ENCODE measurements at places on chromosomes 5 and 9.

GRCh38 chr5:65255294-65255693, 226.4 kb downstream of the ADAMTS6 start:
- no peak for DNase-seq

GRCh38 chr5:137075163-137075970, 423.8 kb downstream of the SPOCK1 start:
- DNase-seq: peak; percentile 44

DNA sequence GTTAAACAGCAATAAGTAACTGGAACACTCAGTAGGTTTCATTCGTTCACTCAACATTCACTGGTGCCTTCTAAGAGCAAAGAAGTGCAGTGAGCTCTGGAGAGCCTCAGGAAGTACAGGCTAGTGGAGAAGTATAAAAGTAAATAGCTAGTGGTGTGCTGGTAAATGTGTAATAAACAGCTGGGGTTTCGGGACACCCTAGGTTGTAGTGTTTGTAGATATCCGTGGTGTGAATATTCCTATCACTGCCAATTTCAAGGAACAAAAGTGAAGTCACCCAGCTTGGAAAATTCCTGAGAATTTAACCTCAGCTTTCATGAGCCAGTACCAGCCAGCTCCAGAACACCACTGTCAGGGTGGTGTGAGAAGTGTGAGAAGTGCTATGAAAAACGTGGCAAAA, 75.9 kb downstream of the GABBR2 start:
- no peak for DNase-seq

DNA sequence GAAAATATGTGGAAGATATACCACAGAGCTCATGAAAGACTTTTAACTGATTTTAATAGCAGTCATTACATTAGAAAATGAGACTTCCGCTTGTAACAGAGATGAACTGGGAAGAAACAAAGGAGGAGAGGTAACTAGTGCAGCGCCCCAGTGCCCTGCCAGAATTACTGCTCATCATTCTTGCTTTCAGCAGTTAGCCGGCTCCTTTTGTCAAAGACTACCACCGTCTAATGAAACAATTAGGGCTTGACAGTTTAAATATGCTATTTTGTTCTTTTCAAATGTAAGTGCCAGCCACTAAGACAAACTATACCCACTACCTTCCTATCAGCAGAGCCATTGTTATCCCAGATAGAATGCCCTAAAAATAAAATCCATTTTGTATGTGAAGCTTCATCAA, 328.4 kb downstream of the EFNA5 start:
- DNase-seq: no peak

- no peak for DNase-seq
Observed at GRCh38 chr5:141832131-141832530, 46.1 kb downstream of the PCDH1 start.

DNA sequence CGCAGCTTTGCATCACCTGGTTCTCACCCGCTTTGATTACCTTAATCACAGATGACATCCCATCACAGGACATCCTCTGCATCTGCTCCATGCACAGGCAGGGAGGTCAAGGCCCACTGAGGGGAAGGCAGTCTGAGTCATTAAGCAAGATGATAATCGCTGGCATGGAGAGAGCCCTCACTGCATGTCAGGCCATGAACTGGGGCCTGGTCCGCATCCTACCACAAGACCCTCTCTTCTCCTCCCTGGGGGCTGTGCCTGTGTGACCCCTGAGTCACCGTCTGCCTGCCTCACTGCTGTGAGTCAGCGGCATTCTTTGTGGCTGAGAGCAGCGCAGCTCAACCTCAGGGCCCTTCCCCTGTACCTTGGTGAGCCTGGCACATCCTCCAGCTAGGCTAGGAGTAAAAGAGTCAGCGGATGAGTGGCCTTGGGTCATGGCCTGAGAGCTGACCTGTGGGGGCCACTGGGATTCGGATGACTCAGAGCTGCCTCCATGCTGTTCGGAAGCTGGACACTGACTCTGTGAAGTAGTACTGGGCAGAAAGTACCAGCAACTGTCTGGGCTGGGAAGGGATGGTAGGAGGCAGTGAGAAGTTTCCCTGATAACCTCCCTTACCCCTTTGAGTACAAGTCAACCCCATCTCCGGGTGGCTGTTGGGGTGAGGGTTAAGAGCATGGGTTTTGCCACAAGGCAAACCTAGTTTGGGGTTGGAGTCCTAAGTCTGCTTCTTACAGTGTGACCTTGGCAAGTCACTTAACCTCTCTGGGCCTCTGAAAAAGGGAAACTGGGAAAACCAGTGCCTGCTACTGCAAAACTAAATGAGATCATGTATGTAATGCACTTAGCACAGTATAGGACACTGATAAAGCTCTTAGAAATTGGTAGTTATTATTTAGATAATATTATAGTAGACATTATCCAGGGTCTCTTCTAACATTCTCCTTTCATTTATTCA, 14.6 kb upstream of the ARSI start:
- DNase-seq: peak; percentile 93

DNA sequence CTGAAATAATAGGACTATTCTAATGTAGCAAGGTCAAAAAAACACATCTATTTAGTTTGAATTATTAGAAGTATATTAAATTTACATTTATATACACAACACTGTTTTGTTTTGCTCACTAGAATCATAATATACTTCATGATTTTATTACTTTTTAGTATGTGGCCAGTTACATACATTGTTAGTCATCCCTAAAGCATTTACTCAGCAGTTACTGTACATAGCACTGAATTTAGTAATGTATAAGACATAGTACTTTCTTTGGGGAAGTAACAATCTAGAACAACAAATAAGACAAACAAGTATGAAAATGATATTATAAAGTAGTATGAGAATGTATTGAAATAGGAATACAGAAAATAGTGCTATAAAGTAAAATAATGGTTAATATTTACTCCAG, 28.2 kb downstream of the ERCC8 start:
- DNase-seq: peak; percentile 46

DNA sequence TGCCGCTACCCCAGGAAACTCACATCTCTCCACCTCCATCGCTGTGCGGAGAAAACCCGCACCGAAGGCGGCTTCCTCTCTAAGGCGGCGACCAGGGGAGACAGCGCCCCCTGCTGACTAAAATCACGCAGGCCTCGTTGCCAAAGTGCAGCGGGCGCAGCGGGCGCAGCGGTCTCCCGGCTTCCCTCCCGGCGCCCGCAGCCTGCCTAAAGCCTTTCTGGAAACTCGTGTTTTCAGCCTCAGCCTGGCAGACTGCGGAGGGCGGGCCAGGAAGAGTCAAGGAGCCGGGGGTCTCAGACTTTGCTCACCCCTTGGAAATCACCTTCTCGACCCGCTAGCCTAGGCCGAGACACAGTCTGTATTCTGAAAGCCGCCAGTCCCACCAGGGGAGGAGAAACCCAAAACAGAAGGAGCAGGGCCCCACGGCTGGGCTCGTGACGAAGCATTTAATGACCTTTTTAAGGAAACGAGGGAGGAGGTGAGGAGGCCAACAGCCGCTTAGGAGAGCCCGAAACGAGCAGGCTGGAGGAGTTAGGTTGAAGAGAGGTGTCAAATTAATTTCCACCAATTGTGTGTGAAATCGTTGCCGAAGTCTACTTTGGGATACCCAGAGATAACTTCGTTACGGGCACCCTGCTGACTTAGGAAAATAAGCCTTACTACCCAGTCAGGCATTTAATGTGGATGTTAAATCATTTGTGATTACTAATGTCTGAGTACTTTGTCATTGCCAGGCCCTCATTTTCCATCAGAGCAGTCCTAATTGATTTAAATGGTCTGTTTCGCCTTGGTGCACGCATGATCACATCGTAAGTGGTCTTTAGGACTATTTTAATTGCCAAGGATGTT, 7.3 kb upstream of the FOXB2 start:
- peak; percentile 33 for DNase-seq

DNA sequence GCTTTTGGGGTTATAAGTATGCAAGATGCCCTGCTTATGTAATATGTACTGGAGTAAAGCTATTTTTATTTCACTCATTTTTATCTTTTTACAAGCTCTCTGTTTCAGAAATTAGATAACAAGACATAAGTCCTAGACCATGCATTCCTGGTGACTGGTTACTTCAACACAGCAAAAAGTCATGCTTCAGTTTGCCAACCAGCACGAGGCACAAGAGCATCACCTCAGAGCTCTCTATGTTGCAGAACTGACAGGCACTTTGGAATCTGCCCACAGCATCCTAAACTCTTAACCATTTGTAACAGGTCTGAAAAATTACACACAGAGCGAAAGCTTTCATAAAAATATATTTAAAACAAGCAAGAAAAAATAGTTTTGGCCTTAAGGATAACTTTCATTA, 112.8 kb downstream of the MARCHF11 start:
- no peak for DNase-seq

GRCh38 chr9:13358128-13358527, 78.6 kb upstream of the MPDZ start:
- DNase-seq: peak; percentile 93

DNA sequence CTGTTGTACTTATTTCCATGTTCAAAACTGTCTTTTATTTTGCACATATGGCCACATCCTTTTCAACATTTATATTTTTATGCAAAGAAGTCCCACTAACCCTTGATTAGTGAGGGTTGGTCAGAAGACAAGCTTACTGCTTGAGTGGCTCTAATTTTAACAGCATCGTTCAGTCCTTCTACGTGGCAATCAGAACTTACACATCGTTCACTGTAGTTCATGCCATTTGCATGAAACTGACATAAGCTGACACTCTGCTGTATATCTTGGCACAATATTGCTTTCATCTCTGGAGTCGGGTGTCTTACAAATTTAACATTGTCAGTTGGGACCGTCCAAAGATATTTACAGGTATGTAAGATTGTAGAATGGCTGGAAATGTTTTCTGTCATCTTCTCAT, 50.6 kb downstream of the MARCHF11 start:
- no peak for DNase-seq

GRCh38 chr5:177431317-177432142, 5.1 kb downstream of the GRK6 start:
- no peak for DNase-seq

DNA sequence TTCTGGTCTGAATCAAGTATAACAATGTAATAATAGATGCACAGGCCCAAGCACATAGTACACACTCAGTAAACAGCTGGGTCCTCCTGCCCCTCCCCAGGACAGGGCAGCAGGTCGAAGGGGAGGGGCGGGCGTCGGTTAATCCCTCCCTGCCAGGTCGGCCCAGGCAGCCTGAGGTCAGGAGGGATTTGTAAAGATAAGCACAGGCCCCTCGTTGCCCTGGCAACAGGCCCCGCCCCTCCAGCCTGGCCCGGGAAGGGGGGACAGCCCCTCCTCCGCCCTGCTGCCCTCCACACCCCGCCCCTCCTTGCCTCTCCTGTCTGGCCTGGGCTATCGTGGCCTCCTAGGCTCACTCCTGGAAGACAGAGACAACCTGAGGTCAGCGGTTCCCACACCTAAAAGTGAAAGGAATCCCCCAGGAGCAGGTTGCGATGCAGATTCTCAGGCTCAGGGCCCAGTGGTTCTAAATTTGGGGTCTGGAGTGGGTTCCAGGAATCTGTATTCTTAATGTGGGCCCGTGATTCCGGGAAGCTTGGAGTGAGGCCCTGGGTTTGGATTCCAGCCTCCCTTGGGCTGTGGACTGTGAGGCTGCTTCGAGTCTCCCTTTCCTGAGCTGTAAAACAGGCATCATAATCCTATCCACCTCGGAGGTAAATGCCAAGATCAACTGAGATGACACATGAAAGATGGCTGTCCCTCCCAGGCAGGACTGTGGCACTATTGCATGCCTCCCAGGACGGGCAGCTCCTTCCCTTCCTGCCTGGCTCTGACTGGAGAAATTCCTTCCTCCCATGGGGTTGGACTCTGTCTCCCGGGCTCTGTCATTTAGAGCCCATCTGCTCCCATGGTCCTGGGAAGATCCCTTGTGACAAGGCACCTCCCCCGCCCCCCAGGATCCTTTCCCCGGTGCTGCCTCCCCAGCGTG, 4.4 kb downstream of the CRB2 start:
- DNase-seq: no peak

GRCh38 chr9:98807814-98808195, 335 bp downstream of the GALNT12 start:
- DNase-seq: no peak

GRCh38 chr5:110738503-110738811, 350 bp upstream of the SLC25A46 start:
- no peak for DNase-seq

- DNase-seq: peak; percentile 58
Observed at GRCh38 chr5:19616701-19617215, 371.2 kb downstream of the CDH18 start.

- DNase-seq: peak; percentile 98
Observed at GRCh38 chr9:76818271-76818670, 54.0 kb downstream of the PCA3 start.

- DNase-seq: no peak
Observed at GRCh38 chr9:93480728-93481324, 27.4 kb upstream of the FAM120AOS start.

DNA sequence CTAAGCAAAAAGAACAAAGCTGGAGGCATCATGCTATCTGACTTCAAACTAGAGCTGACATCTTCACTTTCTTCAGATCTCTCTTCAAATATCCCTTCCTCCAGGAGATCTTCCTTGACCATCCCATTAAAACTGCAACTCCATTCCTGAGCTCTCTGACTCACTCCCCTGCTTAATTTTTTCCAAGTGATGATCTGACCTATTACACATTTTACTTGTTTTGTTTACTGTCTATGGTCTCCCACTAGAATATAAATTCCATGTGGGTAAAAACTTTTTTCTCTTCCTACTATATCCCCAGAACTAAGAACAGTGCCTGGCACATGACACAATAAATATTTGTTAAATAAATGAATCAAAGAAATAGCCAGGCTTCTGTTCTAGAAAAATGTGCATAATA, 87.5 kb downstream of the SLIT3 start:
- peak; percentile 80 for DNase-seq

- no peak for DNase-seq
Observed at GRCh38 chr5:66666778-66667177, 70.6 kb downstream of the MAST4 start.

- no peak for DNase-seq
Observed at GRCh38 chr9:38000735-38001134, 68.3 kb downstream of the SHB start.

DNA sequence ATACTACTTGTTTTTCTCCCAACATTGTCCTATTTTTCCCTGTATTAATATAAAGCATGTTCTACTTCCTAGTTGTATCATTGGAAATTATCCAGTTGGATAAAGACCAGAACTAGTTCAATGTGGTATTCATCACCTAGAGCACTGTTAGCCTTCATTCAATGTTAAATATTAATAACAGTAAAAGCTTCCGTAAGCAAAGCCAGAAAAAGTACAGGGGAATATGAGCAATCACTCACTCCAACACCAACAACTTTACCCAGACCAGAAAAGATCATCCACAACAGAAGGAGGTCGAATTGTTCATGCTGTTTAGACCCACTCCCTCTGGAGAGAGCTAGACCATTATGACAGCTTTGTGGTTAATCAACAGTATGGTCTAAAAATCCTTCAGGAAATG, 728.4 kb downstream of the MAT2B start:
- peak; percentile 50 for DNase-seq

- DNase-seq: no peak
Observed at GRCh38 chr9:34956648-34957047, 1.4 kb upstream of the PHF24 start.

GRCh38 chr9:76336027-76336426, 58.2 kb downstream of the RFK start:
- no peak for DNase-seq
